HS-5 (cell line): ENCODE measurements at places on chromosomes 1 and 21.

- DNase-seq = no peak
Observed at GRCh38 chr1:184310157-184310819, 76.5 kb upstream of the C1orf21 start.

DNA sequence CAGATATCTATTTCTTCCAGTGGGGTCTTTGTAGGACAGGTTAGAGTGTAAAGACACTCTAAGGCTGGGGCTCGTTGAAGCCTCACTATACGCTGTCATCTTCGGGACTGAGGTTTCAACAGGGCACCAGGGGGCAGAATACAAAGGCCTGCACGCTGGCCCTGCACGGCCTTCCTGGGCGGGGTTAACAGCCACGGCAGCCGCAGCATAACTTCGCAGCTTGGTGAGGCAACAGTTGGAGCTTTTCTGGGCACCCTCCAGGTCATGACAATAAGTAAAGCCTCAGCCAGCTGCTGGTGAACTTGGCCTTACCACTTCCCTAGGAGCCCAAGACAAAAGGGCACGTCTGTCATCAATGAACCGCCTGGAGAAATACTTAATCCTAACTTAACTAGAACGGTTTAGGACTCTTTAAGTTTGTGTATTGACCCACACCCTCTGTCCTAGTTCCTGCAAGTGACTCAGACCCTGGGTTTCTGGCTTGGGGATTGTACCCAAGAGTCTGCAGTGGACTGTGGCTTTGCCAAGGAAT lies 2.3 kb upstream of the RUNX1 start:
- DNase-seq = peak; percentile 56

- DNase-seq = no peak
Observed at GRCh38 chr1:111768023-111768422, 12.3 kb downstream of the DDX20 start.

DNA sequence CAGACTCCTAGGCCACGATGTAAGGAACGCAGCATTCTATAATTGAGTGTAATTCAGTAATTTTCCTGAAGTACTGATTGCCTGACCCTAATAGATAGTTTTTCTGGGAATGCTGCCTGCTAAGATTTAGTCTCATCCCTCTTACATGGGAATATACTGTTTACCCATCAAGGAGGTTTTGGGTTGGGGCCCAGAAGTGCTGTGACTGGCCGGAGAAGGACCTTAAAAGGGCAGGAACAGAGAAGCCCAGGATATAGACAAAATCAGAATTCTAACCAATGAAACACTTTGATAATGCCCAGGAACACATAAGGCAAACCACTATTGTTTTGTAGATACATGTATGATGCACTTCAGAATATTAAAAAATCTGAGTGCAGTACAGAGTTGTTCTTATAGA lies 111.6 kb downstream of the RGS2 start:
- DNase-seq = no peak

GRCh38 chr1:41351262-41352151 lies 9.7 kb upstream of the FOXO6 start:
- no peak for DNase-seq

GRCh38 chr1:53735681-53736080 lies 3.3 kb downstream of the GLIS1 start:
- no peak for DNase-seq

DNA sequence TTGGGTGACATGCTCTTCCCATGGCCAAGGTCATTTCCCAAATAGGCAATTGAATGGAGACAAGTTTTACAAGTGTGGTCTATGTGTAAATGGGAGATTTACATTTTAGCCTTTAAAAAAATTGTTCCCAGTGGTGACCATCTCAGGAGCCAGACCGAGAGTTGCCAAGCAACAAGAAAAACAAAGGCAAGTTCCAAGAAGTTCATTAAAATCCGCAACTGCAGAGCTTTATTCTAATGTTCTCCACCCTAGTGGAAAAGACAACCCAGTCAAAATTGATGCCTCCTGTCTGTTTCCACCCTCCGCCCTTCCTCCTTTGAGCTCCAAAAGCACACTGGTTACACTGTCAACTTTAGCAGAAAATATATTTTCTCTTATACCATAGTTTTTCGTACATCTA lies 33.2 kb upstream of the CD55 start:
- DNase-seq = no peak

- no peak for DNase-seq
Observed at GRCh38 chr1:6923012-6923411, 137.8 kb downstream of the CAMTA1 start.

DNA sequence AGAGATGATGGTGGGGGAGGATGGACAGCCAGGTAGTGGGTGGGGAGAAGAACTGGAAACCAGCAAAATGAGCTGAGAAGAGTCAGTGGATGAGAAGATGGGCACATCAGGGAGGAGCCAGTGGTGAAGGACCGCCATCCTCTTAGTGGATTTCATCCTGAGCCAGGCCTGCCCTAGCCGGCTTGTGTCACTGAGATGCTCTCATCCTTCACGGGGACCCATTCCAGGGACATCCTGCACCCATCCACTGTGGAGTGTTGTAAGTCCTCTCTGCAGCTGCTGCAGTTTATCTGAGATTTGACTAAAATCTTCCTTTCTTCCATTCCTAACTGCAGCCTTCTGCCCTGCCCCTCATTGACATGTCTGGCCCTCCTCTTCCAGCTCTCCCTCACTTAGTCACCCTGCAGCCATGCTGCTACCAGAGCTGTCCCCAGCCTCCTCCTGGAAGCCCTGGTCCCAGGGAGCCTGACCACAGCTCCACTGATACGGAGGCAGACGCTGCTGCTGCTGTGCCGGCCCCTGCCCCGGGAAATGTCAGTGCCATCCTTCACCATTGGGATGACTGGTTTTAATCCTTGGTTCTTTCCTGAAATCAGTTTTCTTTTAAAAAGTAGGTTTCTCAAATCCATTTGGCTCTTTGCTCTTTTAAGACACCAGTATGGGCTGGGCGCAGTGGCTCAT lies 33.2 kb downstream of the STUM start:
- no peak for DNase-seq

DNA sequence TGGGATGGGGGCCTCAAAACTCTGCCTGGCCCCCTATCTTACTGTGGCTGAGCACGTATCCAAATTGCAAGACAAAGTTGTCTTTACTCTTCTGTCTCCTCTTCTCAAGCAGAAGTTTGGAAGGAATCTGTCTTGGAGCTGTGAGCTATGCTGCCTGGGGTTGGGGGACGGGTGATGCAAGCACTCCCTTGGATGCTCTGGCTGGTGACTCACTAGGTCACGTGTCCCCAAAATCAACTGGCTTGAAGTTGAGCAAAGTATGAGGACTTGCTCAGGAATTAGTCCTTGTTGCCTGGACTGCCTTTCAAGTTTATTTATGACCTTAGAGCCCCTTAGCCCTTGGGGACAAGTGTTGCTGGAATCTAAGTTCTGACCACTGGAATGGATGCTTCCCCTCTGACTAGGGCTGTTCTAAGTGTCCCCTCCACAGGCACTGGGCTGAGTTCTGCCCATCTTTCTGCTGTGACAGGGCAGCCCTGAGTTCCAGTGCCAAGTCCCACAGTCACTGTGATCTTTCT lies 269.5 kb downstream of the HHAT start:
- peak; percentile 90 for DNase-seq

GRCh38 chr1:97524211-97524610 lies 396.6 kb downstream of the DPYD start:
- DNase-seq = no peak

- DNase-seq = no peak
Observed at GRCh38 chr1:110426854-110427253, 19.4 kb upstream of the LAMTOR5 start.

DNA sequence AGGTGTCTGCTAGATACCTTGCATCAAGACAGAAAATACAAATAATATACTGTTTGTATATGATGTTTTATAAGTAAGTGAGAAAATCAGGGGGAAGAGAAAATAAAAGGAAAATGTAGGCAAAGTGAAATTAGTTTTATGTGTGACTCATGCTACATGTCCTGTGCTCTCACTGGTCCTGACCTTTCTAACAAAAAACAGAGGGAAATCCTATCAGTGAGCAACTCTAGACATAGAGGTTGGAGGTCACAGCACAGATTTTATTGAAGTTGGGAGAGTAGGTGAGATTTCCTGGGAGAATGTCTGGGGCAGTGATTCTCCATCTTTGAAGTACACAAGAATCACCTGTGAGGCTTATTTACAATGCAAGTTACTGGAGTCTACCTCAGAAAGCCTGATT lies 9.5 kb downstream of the SCCPDH start:
- DNase-seq = no peak

DNA sequence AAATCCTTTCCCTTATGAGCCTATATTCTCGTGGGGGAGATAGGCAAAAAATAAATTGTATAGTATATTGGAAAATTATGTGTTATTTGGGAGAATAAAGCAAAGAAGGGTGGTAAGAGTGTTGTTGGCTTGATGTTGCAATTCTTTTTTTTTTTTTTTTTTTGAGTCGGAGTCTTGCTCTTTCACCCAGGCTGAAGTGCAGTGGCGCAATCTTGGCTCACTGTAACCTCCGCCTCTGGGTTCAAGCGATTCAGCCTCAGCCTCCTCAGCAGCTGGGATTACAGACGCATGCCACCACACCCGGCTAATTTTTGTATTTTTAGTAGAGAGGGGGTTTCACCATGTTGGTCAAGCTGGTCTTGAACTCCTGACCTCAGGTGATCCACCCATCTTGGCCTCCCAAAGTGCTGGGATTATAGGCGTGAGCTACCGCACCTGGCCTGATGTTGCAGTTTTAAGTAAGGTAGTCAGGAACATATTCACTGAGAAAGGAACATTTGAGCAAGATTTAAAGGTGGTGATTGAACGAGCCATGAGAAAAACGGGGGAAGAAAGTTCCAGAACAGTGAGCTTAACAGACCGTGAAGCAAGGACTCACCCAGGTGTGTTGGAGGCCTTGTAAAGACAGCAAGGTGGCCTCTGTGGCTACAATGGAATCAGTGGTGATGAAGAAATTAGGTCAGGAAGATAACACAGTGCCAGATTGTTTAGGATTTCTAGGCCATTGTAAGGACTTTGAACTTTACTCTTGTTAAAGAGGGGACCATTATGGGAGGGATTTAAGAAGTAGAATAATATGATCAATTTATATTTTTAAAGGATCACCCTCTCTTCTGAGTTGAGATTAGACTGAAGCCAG lies 45.8 kb downstream of the RPRD2 start:
- no peak for DNase-seq

- peak; percentile 18 for DNase-seq
Observed at GRCh38 chr1:19240673-19241538, 10.4 kb downstream of the EMC1 start.

GRCh38 chr1:213440766-213441165 lies 389.7 kb downstream of the RPS6KC1 start:
- no peak for DNase-seq

DNA sequence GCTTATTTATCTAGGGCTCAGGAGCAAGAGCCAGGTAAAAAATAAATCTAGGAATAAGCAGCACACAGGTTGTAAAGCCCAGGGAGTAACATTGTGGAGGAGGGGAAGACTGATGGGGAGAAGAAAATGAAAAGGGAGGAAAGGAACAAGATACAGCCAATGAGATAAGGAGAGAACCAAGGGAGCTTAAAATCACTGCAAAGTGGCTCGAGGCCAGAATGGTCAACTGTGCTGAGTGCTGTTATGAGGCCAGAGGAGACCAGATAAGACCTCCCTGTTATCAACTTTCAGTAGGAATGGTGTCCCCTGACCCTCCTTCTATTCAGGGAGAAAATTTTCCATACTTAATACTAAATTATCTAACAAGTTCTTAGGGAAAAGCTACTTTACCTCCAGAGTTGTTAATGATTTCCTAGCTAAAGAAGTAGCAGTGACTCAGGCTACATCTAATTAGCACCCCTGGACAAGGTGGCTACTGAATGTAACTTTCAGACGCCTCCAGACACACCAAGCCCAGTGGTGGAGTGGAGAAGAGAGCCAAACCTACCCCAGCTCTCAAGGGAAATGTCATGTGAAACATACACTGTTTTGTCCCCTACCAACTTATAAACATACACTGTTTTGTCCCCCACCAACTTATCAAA lies 25.5 kb downstream of the ENAH start:
- no peak for DNase-seq

DNA sequence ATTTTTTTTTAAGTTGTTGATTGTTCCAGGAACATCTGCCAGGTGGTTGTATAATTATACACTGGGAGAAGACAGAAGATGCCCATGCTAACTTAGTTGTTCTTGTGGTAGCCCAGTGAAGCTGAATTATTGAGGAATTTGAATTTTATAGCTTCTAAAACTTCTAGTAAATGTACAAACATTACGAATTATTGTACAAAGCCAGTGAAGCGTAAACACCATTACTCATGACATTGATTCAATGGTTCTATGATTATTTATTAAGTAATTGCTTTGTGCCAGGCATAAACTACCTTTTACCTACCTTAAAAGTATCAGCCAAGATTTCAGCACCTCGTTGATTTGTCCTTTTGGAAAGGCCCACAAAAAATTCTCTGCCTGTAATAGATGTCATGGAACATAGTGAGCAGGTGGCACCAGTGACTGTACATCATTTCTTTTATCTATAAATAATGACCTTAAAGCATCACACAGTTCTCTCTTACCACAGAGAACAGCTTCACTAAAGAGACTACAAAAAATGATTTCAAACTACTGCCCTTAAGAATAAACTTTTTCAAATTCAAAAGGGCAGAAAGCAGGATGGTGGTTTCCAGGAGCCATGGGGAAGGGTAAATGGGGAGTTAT lies 74.9 kb upstream of the BCL10 start:
- no peak for DNase-seq

- peak; percentile 98 for DNase-seq
Observed at GRCh38 chr1:26771643-26772321, 16.0 kb upstream of the PIGV start.

GRCh38 chr1:23543707-23544443 lies 12.8 kb upstream of the E2F2 start:
- no peak for DNase-seq

GRCh38 chr1:54107131-54107530 lies 45.7 kb downstream of the CDCP2 start:
- no peak for DNase-seq

DNA sequence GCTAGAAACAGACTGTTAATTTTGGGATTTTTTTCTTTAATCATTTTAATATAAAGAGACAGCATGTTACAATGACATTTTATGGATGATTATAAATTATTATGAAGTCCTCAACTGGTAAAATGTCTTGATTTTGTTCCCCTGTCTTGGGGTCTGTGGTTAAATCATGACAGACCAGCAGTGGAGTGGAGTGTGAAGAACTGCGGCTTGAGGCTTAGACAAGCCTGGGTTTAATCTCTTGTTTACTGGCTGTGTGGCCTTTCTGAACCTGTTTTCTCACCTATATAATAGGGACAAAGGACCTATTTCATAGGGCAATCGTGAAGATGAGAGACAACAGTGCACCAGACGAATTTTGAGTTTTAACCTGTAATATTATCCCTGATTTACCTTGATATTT lies 1.8 kb upstream of the UMODL1 start:
- no peak for DNase-seq

GRCh38 chr1:143689781-143690180 lies 282.0 kb downstream of the FAM72C start:
- no peak for DNase-seq

DNA sequence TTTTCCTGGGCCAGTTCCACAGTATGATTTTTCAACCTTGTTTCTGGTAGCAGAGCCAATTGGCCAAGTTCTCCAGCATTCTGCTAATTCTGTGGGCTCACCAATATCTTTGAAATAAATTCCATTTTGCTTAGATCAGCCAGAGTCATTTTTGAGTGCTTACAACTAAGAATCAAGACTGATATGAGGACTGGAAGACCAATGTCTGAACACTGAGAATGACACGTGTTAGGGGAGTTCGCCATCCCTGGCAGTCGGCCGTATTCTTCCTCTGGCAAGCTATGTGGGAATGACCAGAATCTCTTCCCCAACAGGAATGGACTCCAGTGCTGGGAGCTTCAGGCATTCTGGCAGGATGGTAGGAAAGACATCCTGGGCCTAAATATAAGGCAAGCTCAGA lies 4.9 kb upstream of the TENT5C start:
- no peak for DNase-seq
